ENCODE measurements at places on chromosomes 5 and 9.

DNA sequence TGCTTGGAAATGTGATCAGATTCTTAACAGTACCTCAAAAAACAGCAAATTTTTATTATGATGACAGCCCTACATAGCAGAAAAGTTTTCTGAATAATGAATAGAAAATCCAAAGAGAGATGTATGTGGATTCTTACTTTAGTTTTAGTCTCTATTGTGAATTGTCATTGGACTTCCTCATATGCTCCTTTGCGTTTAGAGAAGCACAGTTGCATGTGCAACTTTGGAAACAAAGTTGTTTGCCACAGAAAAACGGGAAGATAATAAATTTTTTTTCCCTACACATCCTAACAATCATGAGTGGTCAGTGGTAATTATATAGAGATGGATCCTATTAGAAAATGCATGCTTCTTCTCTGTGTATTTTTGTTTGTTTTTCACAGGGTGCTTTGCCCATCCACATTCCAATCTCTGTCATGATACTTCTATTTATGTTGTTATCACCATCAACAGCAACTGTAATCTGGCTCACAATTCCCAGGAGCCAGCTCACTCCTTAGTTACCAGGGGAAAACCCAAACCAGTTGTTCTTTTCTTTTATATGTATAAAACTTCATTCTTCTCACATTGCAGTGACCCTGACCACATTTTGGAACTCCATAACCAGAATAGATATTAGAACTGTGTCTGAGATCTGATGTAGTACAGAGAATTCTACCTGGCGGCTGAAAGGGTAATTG lies 118.7 kb downstream of the NDUFS4 start:
- DNase-seq: no peak

DNA sequence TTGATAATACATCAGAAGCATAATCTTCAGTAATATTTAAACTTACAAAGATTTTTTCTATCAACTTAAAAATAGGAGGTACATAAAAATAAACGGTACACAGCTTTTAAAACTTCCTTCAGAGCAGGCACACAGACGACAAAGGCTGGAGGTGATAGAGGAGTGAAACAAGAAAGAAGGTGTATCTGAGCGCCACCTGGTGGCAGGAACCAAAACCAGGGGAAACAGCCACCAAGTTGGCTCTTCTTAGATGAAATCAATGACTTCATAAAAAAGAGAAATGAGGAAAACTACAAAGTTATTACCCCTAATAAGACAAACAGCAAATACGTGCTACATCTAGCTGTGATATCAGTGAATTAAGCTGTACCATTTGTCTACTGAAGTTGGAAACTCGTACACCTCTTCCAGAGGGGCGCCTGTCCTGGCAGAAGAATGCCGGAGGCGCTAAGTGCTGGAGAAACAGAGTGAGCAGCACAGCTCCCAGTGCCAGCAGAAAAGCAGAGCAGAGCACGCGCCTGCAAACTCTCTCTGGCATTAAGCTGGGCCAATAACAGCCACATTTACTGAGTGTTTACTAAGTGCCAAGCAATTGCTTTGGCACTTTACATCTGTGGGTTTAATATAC lies 85.9 kb downstream of the SETX start:
- peak; percentile 68 for DNase-seq

DNA sequence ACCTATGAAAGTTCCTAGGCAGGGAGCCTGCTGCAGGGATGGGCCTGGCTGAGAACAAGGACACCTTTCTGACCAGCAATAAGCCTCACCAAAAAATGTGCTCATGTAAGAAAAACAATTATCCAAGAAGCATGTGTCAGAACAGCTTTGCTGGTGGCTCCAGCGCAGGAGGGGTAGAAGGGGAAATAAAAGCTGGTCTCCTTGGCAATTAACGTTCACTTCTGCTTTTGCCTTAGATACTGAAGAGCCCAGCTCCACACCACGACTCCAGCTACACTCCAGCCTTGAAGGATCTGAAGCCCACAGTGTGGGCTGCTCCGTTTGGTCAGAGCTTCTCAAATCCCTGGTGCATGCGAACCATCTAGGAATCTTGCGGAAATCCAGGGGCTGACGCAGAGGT lies 107.6 kb upstream of the PHYKPL start:
- no peak for DNase-seq

- no peak for DNase-seq
Observed at GRCh38 chr9:122197426-122197825, 31.3 kb downstream of the LHX6 start.

- DNase-seq: no peak
Observed at GRCh38 chr9:95089257-95090022, 228.1 kb downstream of the FANCC start.

DNA sequence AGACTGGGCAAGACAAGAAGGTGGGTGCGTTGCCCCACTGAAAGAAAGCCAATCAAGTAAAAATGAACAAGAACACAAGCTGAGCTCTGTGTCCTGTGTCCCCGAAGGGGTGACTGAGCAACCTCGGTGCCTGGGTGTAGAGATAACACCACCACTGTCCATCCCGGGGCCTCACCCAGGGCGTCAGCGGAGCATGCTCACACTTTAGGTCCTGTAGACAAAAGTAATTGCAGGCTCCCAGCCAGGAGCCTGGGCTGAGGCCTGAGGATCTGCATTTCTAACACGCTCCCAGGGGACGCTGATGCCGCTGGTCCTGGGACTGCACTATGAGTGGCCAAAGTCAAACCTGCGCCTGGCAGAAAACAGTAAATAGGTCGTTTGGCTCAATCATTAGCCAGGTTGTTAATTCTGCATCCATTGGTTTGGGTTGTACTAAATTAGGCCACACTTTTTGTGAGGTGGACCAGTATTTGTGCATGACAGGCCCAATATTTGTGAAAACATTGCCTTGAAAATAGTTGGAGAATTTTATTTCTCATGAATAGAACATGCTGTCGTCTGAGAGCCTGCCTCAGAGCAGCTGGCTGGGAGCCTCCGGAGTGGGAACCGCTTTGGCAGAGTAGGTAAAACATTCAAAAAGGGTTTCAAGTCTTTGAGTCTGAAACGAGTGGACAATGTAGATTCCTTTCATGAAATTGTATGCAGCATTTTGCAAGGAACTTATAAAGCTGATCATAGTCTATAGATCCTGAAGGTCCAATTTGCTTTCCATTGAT lies 38.3 kb downstream of the ANKRD33B start:
- no peak for DNase-seq

DNA sequence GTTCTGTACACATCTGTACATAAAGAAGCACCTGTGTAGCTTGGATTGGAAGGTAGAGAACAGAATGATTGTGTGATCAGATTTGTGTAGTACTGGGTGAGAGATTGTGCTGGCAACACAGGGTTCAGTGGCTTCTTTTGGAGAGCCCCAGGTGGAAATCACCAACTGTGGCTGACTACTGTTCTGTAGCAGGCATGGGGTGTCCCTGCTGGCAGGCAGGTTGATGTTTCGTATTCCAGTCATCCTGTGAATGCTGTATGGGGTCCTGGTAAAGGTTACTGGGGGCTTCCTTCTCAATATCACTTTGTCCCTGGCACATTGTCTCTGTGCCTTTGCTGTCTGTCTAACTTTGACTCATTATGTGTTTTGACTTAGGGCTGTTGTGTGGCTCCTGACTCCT lies 5.3 kb downstream of the ASPN start:
- DNase-seq: no peak

- no peak for DNase-seq
Observed at GRCh38 chr9:270657-271237, 56.1 kb downstream of the DOCK8 start.

GRCh38 chr9:132412089-132412488 lies 2.1 kb downstream of the CFAP77 start:
- DNase-seq: no peak

GRCh38 chr9:34139477-34140146 lies 13.1 kb upstream of the DCAF12 start:
- no peak for DNase-seq

DNA sequence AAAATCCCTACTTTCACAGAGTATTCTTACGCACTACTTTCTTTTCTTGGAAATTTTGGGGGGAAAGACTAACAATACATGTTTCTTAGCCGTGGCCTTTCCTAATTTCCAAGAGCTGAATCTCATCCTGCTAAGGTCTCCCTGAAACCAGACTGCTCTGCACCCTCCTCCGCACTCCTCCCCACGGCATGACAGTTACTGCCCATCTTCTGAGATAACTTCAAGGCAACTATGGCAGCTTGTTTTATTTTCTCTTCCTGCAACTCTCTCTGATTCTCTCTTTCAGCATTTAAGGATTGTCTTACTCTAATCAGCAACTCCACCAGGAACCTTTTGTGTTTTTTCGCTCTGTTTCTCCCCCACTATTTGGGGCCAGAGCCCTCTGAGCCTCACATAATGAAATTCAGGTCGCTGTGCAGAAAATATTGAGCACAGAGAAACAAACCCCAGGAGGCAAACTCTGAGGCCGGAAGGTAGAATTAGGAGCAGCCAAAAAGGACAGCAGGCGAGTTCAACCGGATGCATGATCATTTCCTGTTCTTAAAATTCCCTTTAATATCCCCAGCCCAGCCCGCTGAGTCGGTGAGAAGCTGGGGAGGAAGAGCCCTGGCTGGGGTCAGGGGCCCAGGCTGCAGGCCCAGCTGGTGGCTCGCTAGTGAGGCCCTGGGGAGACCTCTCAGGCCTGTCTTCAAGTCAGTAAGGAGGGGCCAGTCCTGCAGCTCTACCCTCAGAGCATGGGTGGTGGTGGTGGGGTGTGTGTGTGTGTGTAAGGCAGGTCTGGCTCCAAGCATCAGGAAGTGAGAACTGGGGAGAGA lies 213.6 kb upstream of the S1PR3 start:
- peak; percentile 63 for DNase-seq

DNA sequence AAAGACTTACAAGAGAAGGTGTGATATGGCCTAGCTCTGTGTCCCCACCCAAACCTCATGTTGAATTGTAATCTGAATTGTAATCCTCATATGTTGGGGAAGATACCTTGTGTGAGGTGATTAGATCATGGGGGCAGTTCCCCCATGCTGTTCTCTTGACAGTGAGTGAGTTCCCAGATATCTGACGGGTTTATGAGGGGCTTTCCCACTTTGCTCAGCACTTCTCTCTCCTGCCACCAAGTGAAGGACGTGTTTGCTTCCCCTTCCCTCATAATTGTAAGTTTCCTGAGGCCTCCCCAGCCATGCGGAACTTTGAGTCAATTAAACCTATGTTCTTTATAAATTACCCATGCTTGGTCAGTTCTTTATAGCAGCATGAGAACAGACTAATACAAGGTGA lies 49.0 kb downstream of the CDO1 start:
- no peak for DNase-seq

DNA sequence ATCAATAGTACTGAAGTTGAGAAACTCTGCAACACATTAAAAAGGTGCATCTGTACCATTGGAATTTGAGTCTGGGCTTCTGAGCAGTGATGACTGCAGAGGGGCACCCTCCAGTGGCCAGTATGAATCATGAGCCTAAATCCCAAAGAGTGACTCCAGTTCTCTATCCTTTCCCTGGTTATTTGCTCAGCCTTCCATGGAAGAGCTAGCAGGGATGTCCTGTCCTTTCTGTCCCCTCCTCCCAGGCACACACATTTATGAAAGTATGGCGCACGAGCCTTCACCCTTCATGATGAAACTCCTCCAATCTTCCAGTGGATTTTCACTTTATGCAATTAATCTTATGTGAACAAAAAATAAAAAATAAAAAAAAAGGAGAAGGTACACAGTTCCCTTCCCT lies 81.0 kb downstream of the ESM1 start:
- no peak for DNase-seq

Data from right forelimb (tissue), 1 donor.